CD4-positive, alpha-beta T cell treated with Interleukin-2 at 100 ng/mL for 4 hours (primary cell): ENCODE measurements at places on chromosomes 6 and 20.

GRCh38 chr6:25223490-25223991 lies 55.6 kb upstream of the CARMIL1 start:
- peak; percentile 64 for DNase-seq

DNA sequence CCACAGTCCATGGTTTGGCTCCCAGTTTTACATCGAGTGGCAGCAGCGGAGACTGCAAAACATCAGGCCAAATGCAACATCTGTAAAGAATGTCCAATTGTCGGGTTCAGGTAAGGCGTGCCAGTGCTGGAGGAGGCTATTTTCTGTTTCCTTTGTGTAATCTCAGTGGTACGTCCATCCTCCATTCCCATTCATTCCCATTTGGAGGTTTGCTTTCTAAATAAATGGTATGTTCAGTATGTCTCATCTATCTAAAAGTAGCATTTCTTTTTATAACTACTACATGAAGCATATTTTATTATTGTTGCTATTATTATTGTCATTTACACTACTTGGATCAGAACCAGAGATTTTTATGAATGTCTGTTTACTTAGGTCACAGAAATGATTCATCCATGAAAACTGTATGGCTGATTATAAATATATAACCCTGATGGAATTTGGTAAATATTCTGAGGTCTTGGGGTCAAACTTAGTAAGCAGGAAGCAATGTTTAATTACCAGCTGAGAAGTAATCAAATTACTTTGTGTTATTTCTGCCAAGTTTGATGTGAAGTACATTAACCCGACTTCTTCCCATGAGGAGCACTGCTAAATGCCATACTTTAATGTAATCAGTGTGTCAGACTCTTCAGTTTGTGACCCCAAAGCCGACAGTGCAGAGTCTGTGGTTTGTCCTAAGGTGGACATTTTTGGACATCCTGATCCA lies 512.9 kb downstream of the UTRN start:
- DNase-seq, result no peak

DNA sequence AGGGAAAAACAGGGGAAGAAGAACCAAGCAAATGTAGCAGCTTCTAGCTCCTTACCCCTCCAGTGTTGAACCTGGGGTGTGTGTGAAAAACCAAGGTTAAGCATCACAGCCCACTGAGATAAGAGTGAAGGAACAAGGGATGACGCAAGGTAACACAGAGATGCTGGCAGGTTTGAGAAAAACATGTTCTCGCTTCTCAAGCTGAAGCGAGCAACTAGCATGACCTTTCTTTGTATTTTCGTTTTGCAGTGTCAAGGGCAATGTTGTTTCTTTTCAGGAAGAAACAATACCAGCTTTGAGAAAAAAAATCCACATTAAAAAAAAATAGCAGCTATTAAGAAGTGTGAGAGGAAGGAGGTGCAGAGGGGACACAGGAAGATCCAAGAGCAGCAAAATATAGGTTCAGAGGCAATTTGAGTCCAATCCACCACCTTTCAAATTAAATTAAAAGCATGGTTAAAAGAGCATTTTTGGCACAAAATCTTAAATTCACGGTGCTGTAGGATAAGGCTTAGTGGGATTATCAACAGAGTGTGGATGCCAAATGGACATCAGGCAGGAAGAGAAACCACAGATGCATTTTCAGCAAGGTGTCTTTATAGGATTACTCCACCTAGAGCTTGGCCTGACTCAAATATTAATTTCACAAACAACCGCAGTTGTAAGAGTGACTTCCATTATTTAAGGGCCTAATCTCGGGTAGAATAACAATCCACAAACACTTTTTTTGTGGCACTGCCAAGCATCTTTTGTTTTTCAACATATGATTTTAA lies 70.9 kb downstream of the SYNE1 start:
- DNase-seq, result no peak

- DNase-seq, result no peak
These were observed 37.8 kb downstream of the ADGRF4 start for GRCh38 chr6:47736083-47736700.

GRCh38 chr6:140669321-140669720 lies 1294.9 kb upstream of the CITED2 start:
- DNase-seq, result no peak

DNA sequence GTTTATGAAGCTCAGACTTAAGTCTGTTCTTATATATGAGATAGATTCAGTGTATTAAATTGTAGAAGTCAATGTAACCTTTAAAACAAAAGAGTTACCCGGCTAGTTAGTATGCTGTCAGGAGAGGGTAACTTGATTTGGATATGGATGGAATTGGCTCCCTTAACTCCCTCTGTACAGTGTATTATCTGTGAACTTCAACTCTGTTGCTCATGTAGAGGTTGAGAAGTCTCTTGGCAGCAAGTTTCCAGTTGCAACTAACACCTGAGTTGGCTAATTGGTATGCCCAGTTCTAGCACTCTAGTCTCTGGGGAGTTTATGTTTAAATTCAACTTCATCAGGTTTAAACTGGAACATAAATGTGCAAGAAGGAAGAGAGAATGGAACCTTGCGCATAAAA lies 111.0 kb downstream of the NCOA3 start:
- no peak for DNase-seq

DNA sequence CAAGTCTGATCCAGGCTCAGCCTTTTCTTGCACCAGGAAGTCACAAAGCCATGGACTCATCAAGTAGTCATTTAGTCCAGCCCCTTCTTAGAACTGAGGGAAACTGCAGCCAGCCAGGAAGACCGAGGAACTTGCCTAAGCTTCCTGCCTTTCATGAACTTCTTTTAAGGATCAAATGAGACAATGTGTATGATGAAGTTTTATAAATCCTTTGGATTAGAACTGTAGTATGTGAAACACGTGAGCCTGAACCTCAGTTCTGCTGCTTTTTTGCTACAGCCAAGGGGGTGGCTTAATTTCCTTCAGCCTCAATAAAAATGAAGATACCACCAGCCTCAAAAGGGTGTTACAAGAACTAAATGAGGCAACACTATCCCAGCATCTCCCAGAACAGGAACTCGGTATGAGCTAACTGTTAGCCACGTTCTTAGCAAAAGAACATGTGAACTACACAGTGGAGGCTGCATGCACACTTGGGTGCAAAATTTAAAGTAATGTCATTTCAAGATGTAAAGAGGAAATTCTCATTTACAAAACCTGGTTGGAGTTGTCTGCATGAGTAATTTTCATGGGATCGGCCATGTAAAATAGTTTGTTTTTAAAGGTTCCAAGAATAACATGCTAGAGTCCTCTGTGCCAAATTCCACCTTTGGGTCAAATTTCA lies 76.0 kb upstream of the TBC1D7 start:
- DNase-seq, result no peak

DNA sequence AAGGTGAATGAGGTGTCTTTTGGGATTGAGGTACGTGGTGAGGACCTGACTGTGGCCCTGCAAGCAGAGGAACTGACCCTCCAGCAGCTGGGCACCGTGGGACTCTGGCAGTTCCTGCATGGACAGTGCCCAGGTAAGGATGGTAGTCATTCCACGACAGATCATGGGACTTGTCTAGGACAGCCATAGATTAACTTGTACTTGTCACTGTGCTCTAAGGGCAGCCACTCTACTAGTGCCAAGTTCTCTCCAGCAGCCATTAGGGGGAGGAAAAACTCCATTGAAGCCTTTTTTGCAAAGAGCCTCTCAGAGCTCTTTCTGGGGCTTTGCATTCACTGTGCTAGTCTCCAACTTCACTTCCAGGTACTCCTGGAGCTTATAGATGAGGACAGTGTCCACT lies 20.4 kb downstream of the TAF11 start:
- DNase-seq, result no peak

GRCh38 chr6:5190507-5190906 lies 70.2 kb downstream of the LYRM4 start:
- no peak for DNase-seq

- no peak for DNase-seq
These were observed 11.4 kb downstream of the HECA start for GRCh38 chr6:139146317-139146726.

GRCh38 chr6:154830771-154831170 lies 97.6 kb downstream of the SCAF8 start:
- no peak for DNase-seq

GRCh38 chr6:113403966-113404595 lies 453.1 kb upstream of the MARCKS start:
- DNase-seq, result no peak

- DNase-seq, result no peak
These were observed 56.5 kb upstream of the IER3 start for GRCh38 chr6:30800871-30801270.

- DNase-seq, result no peak
These were observed 274.1 kb downstream of the CLIC5 start for GRCh38 chr6:45741437-45742171.

DNA sequence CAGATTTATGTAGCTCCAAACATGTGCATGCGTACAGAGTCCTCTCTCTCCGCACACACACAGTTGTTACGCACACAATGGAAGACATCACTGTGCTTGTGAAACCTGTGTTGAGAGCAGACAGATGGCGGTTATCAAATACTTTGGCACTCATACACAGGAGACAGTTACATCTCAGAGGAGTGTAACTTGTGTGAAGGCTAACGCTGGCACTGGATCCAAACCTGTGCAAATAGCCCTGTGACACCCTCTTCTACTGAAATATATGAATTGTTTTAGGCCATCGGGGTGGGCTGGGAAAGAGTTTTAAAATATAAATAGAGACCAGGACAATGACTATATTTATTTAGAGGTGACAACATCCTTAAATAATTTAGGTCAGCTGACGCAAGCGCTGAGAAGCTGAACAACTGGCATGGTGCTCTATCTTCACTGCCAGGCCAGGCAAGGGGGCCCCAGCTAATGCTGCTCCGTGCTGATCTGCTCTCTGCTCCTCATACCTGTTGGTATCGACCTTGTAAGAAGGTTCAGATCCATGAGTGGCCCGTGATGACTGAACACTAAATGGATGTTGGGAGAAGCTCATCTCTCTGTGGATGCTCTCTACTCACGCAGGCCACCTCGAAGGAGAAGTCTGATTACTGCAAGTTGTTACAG lies 69.4 kb downstream of the FOXC1 start:
- DNase-seq, result no peak

DNA sequence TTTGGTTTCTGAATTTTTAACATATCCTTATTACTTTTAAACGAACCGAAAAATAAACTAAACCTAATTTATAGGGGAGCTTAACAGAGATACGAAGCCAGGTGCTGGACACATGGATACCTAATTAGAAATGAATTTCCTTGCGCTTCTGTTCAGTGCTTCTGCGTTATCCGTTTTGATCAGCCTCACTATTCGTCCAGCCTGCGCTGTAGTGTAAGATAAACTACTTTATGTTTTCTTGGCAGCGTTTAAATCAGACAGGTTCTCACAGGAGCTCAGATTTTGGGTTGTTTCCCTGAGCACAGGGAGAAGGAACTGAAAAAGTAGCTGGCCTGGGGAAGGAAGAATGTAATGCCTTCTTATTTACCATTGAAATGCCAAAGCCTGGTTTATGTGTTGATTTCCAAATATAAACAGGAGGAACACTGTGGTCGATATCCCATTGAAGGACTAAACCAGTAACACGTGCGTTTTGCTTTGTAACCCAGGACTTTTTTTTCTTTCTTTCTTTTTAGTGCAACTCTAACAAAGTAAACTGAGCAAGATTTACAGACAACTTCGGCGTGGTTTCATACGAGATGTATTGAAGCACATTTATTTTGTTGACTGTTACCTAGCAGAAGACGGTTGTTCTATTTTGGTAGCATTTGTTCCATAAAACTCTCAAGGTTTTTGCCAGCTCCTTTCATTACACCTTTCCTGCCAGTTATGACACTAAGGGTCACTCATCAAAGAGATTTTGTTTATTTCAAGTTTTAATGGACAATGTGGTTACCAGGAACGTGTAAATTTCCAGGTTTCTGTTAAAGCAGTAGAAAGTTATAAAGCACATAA lies 214.8 kb upstream of the HEY2 start:
- no peak for DNase-seq

DNA sequence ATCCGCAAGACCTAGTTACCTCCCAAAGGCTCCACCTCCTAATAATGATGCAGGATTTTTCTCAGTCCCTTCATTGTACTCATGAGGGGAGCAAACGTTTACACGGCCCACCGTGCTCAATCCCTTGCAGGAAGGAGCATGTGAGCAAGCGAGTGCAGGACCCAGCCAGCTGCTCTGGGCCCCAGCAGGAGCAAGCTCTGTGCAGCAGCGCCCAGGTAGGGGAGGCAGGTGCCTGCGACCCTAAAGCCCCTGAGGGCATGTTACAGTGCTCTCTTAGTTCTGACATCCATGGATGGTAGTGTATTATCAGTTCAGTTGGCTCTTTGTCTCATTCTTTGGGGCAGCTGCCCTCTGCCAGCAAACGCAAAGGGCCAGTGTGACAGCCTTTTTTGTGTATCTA lies 143.4 kb downstream of the TBXT start:
- DNase-seq, result no peak

DNA sequence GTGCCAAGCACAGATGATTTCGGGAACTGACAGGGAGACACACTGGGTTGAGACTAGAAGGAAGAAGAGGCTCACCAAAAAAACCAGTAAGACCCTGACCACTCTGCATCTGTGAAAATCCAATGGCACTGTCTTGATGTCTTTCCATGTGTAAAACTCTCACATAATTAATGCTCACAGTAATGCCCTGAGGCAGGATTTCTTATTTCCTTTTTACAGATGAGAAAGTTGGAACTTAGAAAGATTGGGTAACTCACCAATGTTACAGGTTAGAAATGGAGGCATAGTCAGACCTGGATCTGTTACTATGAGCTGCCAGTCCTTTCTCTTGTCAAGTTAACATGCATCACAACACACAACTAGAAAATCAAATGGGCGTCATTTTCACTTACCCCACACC lies 151.0 kb upstream of the MCHR2 start:
- no peak for DNase-seq

GRCh38 chr20:46967646-46968045 lies 73.0 kb downstream of the EYA2 start:
- no peak for DNase-seq

DNA sequence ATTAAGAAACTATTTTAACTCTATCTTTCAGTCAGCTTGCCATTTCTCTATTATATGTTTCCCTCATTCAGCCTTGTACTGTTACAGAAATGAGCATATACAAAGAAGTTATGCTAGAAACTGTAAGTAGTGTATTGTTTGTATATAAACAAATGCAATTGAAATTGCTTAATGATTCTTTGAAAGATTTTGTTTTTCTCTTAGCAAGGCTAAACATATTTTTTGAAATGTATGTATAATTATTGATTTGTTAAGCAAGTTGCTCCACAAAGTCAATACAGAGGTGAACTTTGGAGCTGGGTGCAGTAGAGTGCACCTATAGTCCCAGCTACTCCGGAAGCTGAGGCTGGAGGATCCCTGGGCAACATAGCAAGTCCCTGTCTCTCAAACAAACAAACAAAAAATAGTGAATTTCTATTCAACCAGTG lies 253.6 kb downstream of the RNGTT start:
- no peak for DNase-seq
